ENCODE measurements at places on chromosomes 3 and 15.

DNA sequence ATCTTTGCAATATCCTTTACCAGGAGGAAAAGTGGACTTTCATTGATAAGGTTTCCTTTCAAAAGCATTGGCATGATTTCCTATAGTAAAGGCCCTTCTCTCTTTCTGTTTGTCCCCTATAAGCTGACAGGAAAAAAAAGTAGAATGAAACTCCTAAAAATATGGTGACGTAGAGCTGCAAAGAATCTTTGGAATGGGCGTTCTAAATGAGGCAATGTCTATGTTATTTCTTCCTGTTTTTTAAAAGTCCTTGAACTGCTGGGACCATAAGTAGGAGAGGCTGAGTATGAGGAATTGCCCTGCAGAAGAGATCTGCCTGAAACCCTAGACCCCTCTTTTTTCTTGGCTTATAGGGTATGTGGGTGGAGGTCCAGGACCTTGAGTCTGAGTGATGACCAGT is 17.2 kb downstream of the ST3GAL6 start:
- DNase-seq, result no peak

GRCh38 chr15:69869291-69869690 is 228.4 kb downstream of the TLE3 start:
- no peak for DNase-seq

DNA sequence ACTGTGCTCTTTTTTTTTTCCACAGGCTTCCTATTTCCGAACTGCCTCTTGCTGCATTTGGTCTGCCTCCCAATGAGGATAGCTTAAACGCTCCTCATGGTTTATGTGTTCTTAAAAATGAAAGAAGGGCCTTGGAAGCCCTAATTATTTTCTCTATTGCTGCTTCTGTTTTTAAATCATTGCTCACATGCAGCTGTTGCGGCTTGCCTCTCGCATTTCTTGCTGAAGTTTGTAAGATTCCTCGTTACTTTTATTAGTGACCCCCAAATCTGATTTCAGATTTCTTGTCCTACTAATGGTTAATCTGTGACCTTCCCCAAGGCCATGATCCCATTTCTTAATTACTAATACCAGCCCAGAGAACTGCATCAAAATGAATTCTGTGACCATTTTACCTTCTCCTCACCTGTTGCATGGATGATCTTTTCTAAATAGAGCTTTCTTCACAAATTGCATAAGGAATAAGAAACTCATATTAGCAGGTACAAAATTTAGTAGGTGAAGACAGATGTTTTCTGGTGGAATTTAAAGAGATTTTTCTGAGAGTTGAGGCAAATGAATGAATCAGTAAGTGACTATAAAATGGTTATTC is 1.8 kb downstream of the UBE2E1 start:
- DNase-seq, result no peak

- DNase-seq, result no peak
Observed at GRCh38 chr3:119293105-119293870, 895 bp upstream of the ARHGAP31 start.

- no peak for DNase-seq
Observed at GRCh38 chr3:117761703-117762620, 1052.4 kb downstream of the TUSC7 start.

DNA sequence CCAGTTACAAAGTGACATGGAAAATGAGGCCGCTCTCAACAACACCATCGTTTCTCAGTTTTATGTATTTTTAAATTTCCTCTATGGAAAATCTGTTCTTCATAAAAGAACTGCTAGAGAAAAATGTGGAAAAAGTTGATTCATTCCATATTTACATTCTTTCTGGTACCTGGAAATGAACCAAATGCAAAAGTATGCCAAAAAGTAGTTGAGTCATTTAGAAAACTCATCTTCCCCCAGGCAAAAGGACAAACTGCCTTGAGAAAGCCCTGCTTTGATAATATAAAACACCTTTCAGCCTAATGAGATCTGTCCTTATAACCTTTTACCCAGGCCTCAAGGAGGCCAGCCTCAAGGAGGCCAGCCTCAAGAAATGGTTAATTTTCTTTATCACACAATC is 283.0 kb upstream of the VEPH1 start:
- DNase-seq, result no peak

- DNase-seq, result peak; percentile 49
Observed at GRCh38 chr15:55318588-55319494, at the start of the genes PIGB and PIGBOS1. PIGB (plus strand) TSS chr15:55319222; CDS start chr15:55319251, 29 bp downstream. PIGBOS1 (minus strand) TSS chr15:55319123; CDS start chr15:55317792, 1,331 bp downstream.

GRCh38 chr3:4503050-4503449 is 9.9 kb downstream of the ITPR1 start:
- no peak for DNase-seq

DNA sequence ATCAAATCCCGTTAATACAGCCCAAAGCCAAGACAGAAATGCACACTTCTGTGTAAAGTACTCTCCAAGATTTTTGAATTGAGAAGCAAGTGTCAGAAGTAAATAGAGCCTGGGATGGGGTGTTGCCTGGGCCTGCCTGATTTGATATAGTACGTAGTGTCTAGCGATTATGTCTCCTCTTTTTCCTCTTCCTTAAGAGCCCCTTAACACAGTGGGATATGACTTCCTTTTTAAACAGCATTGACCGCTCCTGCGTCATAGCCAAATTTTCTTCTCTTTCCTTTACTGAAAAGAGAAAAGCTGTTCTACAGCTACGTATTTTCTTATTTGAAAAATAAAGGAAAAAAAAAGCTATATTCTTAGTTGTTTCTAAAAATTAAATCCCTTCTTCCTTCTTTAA is 97.7 kb downstream of the PLCL2 start:
- no peak for DNase-seq

- DNase-seq, result no peak
Observed at GRCh38 chr3:4562595-4562994, 69.4 kb downstream of the ITPR1 start.

DNA sequence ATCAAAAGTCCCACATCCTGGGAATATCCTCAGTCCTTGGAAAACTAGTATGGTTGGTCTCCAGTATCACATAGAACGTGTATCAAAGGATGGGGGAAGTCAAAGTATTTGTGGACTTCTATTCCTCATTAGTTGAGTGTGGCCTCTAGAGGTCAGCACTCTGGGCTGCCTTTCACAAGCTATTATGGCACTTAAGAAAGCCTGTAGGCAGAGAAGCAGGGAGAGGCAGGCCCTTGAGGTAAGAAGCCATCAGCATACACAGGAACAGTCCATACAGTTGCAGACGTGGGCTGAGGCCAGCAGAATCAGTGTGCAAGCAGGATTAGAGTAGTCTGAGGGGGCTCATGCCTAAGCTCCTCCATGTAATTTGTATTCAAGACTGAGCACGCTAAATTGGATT is 341.7 kb downstream of the CLSTN2 start:
- DNase-seq, result no peak

GRCh38 chr3:59563072-59563605 is 513.3 kb upstream of the CFAP20DC start:
- DNase-seq, result no peak

DNA sequence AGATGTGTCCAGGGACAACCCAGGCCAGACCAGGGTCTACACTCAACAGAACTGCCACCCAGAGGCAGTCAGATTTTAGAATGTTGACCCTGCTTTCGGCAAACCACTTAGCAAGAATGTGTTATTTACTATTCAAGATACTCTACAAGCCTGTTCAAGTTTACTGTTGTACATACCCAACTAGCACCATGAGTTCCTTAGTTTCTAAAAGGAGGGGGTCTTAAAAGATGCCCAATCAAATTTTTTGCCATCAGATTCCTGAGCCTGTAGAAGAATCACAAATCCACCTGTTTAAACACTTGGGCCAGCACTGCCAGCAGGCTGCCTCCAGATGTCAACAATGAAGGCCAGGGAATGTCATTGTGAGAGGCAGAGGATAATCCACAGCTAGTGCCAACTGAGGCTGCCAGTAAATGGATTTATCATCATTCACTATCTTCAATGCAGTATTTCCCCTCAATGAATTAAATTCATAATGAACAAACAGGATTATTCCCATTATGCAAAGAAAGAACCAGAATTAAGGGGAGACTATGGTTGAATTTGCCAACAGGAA is 43.5 kb upstream of the SNRPA1 start:
- DNase-seq, result no peak

DNA sequence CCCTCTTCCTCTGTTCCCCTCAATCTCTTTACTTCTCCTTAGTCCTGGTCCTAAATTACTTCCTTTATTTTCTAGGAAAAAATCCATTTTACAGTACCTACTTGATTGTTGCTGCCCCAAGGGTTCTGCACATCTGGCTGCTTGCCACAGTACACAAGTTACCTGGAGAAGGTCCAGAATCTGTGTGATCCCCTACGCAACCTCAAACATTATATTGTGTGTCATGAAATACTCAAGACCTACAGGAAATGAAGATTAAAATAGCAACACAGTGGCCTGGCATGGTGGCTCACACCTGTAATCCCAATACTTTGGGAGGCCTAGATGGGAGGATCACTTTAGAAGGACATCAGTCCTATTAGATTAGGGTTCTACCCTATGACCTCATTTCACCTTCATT is 48.7 kb downstream of the PRKAR2A start:
- DNase-seq, result no peak

DNA sequence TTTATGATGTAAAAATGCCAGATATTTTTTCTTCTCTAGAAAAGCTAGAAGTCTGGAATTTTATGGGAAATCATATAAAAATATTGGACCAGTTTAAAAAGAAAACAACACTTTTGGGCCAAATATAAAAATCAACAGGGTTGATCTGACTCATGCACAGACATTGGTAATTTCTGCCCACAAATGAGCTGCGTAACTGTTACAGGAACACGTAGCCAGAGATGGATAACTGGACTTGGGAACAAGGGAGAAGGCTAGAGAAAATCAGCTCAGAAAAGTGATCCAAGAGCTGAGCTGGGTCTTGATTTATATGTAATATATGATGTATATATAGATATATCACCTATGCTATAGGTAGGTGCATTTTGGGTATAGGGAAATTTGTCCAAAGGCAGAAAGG is 36.8 kb upstream of the NAALADL2 start:
- DNase-seq, result no peak

GRCh38 chr15:96535148-96535547 is 204.6 kb downstream of the NR2F2 start:
- DNase-seq, result no peak

DNA sequence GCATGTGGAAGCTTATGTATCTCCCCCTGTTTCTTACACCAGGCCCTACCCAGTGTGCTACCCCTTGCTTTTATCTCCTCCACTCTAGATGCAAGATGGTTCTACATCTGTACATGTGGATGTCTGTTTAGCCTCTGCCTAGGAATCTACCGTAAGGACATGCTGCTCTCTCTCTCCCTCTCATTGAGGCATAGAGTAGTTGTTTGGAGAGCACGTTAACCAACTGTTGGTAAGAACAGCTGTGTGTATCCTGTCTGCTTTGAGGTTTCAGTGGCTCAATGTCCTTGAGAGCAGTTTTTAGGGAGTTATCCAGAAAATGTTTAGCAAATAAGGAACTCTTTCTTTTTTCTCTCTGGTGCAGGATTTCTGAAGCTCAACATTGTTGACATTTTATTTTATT is 152.8 kb downstream of the DNAJB8 start:
- no peak for DNase-seq

DNA sequence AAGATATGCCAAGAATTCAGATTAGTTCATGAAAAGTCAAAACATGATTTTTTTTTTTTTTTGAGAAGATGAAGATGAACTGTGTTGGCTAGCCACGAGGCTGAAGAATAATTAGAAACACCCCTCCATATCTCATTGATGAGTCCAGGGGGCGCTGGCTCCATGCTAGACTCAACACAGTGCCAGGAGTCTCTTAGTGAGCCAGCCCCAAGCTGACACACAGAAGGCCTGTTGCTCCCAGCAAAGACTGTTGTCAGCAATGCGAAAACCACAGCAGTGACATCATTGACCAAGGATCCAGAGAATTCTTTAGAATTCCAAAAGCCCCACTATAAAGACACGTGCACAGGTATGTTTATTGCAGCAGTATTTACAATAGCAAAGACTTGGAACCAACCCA is 185.2 kb downstream of the ANXA2 start:
- DNase-seq, result no peak

GRCh38 chr15:101359365-101359947 is 64.4 kb upstream of the SNRPA1 start:
- no peak for DNase-seq

GRCh38 chr3:152359385-152360248 is 90.9 kb downstream of the MBNL1 start:
- DNase-seq, result no peak

DNA sequence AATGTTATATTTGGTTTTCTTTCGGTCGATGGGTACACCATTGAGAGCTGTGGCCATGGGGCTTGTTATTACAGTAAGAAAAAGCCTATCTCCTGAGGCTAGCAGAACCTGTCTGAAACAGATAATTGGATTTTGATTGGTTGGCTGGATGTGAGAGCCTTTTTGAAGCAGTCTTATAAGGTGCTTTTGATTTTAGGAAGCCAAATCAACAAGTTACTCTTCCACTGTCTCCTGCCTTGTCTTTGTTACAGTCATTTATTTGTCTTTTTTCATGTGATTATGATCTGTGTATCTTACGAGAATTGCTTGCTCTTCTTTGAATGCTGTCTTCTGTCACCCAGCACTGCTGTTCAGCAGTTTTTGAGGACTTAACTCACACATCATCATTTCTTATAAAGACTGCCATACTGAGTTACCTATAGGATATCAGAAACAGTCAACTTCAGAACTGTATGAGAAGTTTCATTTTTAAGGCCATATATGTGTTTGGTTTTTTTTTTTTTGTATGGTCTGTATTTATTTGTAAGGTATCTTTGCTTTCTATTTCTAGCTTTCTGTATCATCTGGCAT is 51.1 kb downstream of the MEF2A start:
- no peak for DNase-seq

DNA sequence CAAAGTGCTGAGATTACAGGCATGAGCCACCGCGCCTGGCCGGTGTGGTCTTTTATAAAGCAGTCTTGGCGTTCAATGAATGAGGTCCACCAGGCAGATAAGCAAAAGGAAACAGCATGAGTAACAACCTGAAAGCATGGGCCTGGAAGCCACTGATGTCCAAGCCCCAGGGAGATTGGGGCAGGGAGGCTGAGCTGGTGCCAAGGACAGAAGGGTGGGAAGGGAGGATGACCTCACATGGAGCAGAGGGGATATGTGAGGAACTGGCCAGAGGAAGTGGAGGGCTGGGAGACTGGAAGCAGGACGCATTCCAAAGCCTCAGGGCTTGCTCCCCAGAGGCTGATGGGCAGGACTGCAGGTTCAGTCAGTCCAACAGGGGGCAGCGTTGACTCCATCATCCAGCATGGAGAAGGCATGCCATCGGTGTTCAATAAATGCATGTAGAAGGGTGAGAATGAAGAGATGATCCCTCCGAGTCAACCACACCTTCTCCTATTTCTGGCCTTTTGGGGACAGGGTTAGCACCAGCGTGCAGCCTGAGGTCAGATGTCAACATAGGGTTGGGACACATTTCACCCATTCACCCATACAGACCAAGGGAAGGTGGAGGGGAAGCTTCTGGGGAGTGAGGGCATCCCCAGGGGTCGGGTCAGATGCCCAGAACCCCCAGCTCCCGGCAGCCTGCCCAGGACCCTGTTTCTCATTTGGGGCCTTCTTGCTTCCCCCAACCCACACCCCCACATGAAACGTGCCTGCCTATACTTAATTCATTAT is 14.8 kb downstream of the MYL3 start:
- no peak for DNase-seq

Data from GF-D8 (cell line).